ENCODE measurements at places on chromosomes 6 and 20. TPM values are rescaled to one million over a fixed set of nuclear protein-coding genes. Genes with fewer than 3 reads are reported as not detected.

GRCh38 chr6:135592276-135592675 is 94.7 kb upstream of the AHI1 start:
- H3K4me1 ChIP-seq: no peaks in the 10 kb centered on the region
- no peak for DNase-seq
- H3K27me3 ChIP-seq: no peaks in the 10 kb centered on the region
- no peak overlapping the region for H3K4me3 ChIP-seq

KCNK5 gene
- 22.0 TPM for total RNA-seq

HUS1B gene
- 1.2 TPM for total RNA-seq

DNA sequence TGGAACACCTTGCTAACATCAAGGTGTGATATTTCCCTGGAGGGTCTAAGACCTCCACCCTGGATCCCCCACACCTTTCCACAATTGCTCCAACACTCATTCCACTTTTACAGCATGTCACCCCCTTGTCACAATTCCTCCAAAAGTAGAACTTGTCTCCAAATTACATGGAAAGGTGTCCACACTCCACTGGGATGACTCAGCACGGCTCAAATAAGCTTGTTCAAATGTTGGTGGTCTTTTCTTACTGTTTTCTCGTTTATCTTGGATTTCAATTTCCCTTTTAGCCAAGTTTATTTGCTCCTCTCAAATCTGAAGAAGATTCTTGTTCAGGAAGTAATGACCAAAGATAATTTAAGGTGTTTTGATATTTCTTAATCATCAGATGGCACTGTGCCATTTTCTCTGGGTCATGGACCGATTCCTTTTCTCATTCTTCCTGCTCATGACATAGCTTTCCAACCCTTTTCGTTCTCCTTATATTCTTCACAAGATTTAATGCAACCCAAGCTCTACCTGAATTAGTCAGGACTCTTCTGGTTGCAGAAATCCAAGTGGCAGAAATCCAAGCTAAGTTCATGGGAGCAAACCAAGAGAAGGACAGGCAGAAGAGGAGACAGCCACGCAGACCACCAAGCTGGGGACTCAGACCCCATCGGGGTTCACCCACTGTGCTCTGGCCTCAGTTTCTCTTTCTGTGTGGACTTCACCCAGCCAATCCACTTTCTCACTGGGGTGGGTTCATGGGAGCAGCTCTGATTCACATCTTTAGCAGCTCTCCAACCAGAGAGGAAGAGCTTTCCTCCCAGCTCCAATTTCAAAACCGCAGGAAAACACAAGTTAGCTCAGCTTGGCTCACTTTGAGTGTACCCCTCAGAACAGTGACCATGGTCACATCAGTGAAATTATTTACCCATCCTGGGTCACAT is 110.5 kb upstream of the CDYL start:
- no peaks in the 10 kb centered on the region for H3K36me3 ChIP-seq
- DNase-seq: no peak
- H3K4me3 ChIP-seq: no peak overlapping the region
- no peaks in the 10 kb centered on the region for H3K27me3 ChIP-seq
- H3K27ac ChIP-seq: no peak overlapping the region

NKX2-2 gene
- total RNA-seq: not detected

DNA sequence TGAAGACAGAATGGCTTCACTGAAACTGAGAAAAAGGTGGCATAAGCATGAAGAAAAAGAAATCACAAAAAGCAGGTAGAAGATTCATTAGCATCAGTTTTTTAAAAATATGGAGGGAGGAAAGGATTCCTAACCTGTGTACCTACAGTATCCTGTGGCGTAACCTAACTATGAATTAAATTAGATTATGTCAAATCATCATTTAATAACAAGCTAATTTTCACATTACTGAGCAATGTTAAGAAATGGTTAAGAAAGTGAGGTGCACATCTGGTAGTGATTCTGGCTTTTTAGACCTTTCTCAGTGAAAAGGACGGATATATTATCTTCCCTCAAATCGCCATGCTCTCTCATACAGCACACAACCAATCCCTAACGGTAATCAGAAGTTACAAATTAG is 12.5 kb downstream of the CD164 start:
- no peaks in the 10 kb centered on the region for H3K27me3 ChIP-seq
- no peak for DNase-seq
- peaks cover 22% of the 10 kb centered on the region for H3K36me3 ChIP-seq
- H3K4me1 ChIP-seq: no peaks in the 10 kb centered on the region
- no peak overlapping the region for H3K4me3 ChIP-seq

DNA sequence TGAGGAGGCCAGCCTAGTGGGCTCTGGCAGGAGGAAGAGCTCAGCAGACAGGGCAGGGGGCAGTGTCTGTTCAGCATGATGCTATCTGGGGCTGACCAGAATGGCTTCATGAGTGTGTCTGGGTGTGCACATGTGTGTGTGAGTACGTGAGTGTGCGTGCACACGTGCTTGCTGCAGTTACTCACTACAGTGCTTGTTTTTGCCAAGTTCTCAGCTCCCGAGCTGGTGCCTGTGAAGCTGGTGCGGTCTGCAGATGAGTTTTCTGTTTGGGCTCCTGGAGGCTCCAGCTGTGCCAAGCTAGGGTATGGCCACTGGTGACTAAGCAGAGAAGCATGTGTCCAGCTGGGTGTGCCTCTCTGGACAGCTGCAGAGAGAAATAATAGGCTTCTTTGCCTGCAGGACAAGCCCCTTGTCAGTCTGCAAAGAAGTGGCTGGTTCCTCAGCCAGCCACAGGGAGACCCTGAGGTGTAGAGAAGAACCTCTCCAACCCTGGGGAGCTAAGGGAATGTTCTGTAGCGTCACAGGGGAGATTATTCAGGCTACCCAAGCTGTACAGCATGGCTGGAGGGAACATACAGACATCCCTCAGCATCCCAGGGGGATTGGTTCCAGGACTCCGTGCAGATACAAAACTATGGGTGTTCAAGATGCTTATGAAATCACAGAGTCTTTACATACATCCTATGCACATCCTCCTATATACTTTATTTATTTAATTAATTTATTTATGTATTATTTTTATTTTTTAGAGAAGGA is 40.2 kb upstream of the FAM50B start:
- DNase-seq: no peak
- no peak overlapping the region for H3K4me3 ChIP-seq
- no peaks in the 10 kb centered on the region for H3K27me3 ChIP-seq
- H3K27ac ChIP-seq: no peak overlapping the region
- H3K4me1 ChIP-seq: peaks cover 2% of the 10 kb centered on the region

SNRPB gene
- total RNA-seq: 71.4 TPM

DNA sequence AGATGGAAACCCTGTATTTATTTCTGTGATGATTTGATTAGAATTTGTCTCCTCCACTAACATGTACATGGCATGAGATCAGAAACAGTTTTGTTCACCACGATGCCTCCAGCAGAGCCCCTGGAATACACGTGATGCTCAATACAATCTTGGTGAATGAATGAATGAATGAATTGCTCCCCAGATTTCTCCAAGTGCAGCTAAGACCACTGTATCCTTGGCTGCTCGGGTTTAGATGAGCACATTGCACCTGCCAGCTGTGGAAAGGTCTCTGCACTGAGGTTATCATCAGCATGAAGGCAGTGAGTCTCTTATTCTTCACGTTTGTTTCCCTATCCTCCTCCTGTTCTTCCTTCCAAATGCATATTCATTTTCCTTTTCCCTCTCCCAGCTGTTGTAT is 17.9 kb downstream of the CASS4 start:
- H3K4me1 ChIP-seq: peaks cover 79% of the 10 kb centered on the region
- peak overlapping the region; percentile 43 for H3K27ac ChIP-seq
- H3K4me3 ChIP-seq: no peak overlapping the region
- no peaks in the 10 kb centered on the region for H3K27me3 ChIP-seq

DNA sequence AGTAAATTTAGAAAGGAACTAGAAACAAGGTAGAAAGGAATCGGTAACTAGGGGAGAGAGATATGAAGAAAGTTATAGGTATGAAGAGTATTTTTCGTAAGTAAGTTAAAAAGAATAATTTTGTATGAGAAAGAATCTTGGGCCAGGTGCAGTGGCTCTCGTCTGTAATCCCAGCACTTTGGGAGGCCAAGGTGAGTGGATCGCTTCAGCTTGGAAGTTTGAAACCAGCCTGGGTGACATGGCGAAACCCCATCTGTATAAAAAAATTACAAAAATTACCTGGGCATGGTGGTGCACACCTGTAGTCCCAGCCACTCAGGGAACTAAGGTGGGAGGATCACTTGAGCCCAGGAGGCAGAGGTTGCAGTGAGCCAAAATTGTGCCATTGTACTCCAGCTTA is 42.0 kb downstream of the TCP11 start:
- H3K36me3 ChIP-seq: no peaks in the 10 kb centered on the region
- H3K4me1 ChIP-seq: peaks cover 9% of the 10 kb centered on the region
- H3K27ac ChIP-seq: no peak overlapping the region
- H3K27me3 ChIP-seq: no peaks in the 10 kb centered on the region
- DNase-seq: no peak

GRCh38 chr20:19661717-19662636 is 96.1 kb upstream of the RIN2 start:
- H3K27me3 ChIP-seq: no peaks in the 10 kb centered on the region
- no peak overlapping the region for H3K4me3 ChIP-seq
- no peaks in the 10 kb centered on the region for H3K4me1 ChIP-seq
- peak; percentile 83 for DNase-seq

DNA sequence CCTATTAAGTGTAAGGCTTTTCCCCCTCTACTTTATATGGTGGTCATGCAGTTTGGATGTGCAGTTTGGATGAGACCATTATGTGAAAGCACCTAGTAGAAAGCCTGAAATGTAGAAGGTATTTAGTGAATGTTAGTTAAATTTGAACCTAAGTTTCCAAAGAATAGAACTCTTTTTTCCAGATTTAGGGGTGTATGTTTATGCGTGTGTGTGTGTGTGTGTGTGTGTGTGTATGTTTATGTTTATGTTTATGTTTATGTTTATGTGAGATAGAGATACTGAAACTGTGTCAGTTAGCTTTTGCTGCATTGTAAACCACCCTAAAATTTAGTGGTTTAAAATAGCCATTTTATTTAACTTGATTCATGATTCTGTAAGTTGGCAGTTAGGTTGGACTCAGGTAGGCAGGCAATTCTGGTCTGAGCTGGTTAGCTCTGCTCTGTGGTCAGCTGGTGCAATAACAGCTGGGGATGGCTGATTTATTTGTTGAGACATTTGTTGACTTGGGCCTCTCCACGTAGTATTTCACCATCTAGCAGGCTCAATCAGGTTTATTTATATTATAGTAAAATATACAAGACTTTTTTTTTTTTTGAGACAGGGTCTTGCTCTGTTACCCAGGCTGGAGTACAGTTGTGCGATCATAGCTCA is 54.0 kb downstream of the STK4 start:
- peaks cover 16% of the 10 kb centered on the region for H3K4me1 ChIP-seq
- H3K27me3 ChIP-seq: no peaks in the 10 kb centered on the region
- no peak overlapping the region for H3K27ac ChIP-seq
- H3K36me3 ChIP-seq: peaks cover 5% of the 10 kb centered on the region

- no peak overlapping the region for H3K4me3 ChIP-seq
- H3K27me3 ChIP-seq: peaks cover 2% of the 10 kb centered on the region
- no peaks in the 10 kb centered on the region for H3K4me1 ChIP-seq
Measured at GRCh38 chr20:33110147-33110825, 30.8 kb downstream of the BPIFB4 start.

FAM162B gene
- total RNA-seq: 4.7 TPM

CLIC5 gene
- total RNA-seq: 65.4 TPM

GRCh38 chr20:4439461-4439860 is 282.2 kb upstream of the PRND start:
- no peak overlapping the region for H3K4me3 ChIP-seq
- no peak for DNase-seq
- H3K4me1 ChIP-seq: peaks cover 6% of the 10 kb centered on the region
- H3K36me3 ChIP-seq: no peaks in the 10 kb centered on the region

DNA sequence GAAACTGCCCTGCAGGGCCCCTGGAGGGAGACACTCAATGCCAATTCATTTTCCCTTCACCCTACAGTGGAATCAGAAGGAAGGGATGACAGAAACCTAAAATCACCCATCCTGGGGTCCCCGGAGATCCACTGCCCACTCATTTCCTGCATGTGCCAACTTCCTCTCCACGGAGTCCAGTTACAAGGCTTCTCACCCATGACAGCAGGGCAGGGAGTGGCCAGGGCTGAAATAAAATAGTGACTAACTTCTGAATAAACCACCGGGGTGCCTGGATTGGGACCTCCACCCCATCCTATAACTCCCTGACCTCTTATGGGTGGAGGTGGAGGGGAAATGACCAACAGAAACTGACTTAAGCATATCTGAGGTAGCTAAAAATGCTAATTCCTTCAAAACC is 362.3 kb downstream of the MAFB start:
- H3K36me3 ChIP-seq: no peaks in the 10 kb centered on the region
- no peaks in the 10 kb centered on the region for H3K4me1 ChIP-seq
- DNase-seq: no peak
- H3K4me3 ChIP-seq: no peak overlapping the region
- no peak overlapping the region for H3K27ac ChIP-seq

DNA sequence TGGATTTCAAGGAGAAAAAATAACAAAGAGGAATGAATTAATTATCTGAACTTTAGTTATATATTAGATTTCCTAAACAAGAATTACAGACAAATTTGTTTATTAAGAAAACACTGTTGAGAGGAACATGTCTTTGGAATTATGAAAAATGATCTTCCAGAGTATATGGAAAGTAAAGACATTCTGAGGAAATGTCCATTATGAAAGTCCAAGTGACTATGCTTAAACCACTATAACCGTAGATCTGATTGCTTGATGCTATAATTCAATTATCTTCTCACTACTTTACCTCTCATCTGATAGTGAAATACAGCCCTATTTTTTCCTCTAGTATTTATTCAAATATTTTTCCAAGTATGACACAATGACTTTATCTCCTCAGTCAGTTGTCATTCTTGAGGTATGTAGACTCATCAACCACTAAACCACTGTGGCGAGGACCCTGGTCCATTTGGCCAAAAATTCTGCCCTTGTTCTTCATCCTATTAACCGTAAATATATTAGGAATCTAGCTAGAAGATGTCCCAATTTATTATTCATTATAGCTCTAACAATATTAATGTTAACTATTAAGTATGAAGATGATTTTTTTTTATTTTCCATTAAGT is 37.3 kb upstream of the AHI1 start:
- H3K36me3 ChIP-seq: no peaks in the 10 kb centered on the region
- no peak overlapping the region for H3K27ac ChIP-seq
- DNase-seq: no peak

GRCh38 chr20:45206725-45207124 is at the start of gene SEMG1:
TSS of gene SEMG1 (plus strand) at chr20:45207033. CDS start at chr20:45207054, 21 bp downstream.
- no peaks in the 10 kb centered on the region for H3K36me3 ChIP-seq
- no peaks in the 10 kb centered on the region for H3K4me1 ChIP-seq
- H3K4me3 ChIP-seq: no peak within 1 kb of the TSS
- DNase-seq: no peak
- peaks cover 3% of the 10 kb centered on the region for H3K27me3 ChIP-seq
- no peak within 1 kb of the TSS for H3K27ac ChIP-seq

NRSN1 gene
- not detected for total RNA-seq

DNA sequence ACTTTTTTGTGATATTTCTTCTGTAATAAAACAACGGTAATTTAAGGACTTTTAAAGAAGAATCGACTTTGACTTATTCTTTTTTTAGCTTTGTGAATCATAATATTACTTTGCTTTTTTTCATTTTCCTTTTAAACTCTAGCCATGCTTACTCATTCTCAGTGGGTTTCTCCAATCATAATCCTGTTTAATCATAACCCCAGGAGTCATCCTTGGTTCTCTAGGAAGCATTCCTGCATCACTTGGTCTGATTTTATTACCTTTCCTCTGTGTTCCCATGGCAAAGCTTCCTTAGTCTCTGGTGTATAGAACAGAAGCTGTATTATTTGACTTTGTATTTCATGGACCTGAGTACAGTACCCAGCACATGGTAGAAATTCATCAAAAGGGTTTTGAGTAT is 223.5 kb downstream of the CDKAL1 start:
- H3K4me3 ChIP-seq: no peak overlapping the region
- no peaks in the 10 kb centered on the region for H3K4me1 ChIP-seq
- H3K27ac ChIP-seq: no peak overlapping the region
- H3K27me3 ChIP-seq: no peaks in the 10 kb centered on the region
- no peaks in the 10 kb centered on the region for H3K36me3 ChIP-seq

Measured in lung (tissue), 17 donors.